Ecto neural progenitor cell (in vitro differentiated cells): ENCODE measurements at places on chromosomes 3 and 15.

GRCh38 chr3:4077950-4078349, 225.2 kb upstream of the SETMAR start:
- no peak for DNase-seq

DNA sequence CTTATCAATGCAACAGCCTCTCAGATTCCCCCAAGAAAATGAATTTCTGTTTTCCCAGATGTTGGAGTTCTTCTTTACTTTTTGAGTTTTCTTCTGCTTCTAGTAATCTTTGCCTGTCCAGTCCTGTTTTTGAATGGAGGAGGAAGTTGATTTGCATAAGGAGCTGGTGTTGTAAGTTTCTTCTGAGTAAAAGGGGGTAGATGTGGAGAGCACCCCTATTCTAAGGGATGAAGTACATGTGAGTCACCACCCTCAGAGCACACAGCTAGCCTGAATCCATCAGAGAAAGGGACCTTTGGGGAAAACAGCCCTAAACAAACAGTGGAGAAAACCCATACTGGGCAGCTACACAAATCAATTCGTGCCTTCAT, 34.5 kb downstream of the ACAA1 start:
- DNase-seq = no peak

GRCh38 chr3:89474333-89475130, 367.1 kb downstream of the EPHA3 start:
- DNase-seq = no peak

GRCh38 chr3:105480768-105481167, 114.1 kb downstream of the ALCAM start:
- no peak for DNase-seq

GRCh38 chr3:141111364-141112155, 60.4 kb downstream of the SPSB4 start:
- DNase-seq = peak; percentile 23

DNA sequence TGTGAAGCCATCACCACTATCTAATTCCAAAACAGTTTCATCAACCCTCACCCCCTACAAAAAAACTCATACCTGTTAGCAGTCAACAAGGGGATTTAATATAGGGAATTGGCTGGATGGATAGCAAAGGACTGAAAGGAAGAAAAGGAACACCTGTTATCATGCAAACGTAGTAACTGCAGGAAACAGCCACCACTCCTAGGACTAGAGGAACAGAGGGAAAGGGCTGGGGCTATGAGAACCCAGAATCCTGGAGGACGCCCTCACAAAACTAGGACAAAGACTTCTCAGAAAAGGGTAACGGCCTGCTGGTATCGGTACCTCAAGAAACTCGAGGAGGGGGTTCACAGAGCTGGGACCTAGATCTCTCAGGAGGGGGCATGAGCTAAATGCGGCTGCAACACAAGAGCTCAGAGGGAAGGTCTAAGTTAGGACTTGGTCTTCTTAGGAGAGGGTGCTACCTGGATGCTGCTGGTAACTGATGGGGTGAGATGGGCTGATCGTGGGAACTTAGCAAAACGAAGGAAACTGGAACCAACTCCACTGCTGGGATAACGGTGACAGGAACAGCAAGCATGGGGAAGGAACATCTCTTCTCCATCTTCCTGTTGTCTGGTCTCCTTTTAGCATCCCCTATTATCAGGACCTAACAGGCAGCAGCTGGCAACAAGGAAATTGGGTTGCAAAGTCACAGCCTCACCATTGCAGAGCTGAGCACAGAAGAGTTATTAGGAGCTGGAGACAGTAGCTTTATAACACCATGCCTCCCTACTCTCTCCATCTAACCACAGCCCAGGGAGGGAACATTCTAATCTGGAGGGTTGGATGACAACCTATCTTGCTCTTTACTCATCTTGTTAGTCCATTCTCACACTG, 147.7 kb downstream of the UACA start:
- DNase-seq = no peak

DNA sequence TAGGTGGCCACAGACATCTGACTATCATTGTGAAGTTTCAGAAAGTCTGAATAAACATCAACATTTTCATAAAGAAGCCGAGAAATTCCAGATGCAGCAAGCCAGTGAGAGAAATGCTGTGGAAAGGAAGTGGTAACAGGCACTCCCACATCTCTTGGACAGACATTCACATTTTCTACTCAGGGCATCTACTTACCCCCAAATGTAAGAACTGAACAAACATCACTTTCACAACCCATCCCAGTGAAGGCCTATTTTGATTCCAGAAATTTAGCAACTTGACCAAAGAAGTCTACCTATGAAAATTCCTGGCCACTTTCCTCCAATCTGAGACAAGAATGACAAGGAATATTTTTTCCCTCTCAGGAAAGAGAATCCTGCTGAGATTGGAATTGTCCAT, 224.8 kb upstream of the DCBLD2 start:
- no peak for DNase-seq

- DNase-seq = no peak
Measured at GRCh38 chr15:58628206-58628947, 121.1 kb downstream of the ADAM10 start.

- DNase-seq = no peak
Measured at GRCh38 chr3:152151216-152151876, 117.4 kb upstream of the MBNL1 start.

GRCh38 chr3:60812502-60812901, 438.8 kb downstream of the FHIT start:
- no peak for DNase-seq

DNA sequence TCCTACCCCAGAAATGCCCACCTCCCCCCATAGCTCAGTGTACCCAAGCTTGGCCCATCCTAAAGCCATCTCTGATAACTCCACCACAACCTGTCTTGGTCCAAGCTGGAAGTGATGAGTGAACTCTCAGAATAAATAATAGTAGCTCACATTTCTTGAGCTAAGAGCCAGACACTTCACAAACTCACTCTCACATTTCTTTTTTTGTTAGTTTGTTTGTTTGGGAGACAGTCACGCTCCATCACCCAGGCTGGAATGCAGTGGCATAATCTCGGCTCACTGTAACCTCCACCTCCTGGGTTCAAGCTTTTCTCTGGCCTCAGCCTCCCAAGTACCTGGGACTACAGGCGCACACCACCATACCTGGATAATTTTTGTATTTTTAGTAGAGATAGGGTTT, 46.2 kb downstream of the LIPC start:
- no peak for DNase-seq

GRCh38 chr3:185724761-185725160, 100.1 kb downstream of the IGF2BP2 start:
- no peak for DNase-seq

- DNase-seq = no peak
Measured at GRCh38 chr3:33722191-33722590, 4.1 kb upstream of the CLASP2 start.

DNA sequence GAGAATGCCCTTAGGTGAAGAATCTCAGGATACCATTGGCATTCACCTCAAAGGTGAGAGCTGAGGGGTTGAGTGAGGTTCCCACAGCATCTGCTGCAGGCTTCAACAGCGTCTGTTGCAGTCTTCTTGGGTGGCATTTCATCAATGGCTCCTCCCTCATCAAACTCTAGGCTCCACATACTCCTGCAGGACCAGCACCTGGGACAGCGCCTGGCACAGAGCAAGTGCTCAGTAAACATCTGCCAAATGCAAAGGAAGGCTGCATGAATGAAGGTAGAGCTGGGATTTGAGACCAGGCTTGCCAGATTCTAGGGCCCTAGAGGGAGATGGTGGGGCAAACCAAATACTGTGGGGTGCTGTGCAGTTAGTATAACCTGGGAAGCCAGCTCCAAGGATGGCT, 9.6 kb downstream of the TRH start:
- DNase-seq = no peak

- DNase-seq = no peak
Measured at GRCh38 chr3:25229586-25229985, 198.5 kb upstream of the RARB start.

GRCh38 chr15:41949401-41950126, 22.8 kb downstream of the EHD4 start:
- DNase-seq = no peak

- no peak for DNase-seq
Measured at GRCh38 chr15:100703671-100704070, 101.3 kb downstream of the ASB7 start.

DNA sequence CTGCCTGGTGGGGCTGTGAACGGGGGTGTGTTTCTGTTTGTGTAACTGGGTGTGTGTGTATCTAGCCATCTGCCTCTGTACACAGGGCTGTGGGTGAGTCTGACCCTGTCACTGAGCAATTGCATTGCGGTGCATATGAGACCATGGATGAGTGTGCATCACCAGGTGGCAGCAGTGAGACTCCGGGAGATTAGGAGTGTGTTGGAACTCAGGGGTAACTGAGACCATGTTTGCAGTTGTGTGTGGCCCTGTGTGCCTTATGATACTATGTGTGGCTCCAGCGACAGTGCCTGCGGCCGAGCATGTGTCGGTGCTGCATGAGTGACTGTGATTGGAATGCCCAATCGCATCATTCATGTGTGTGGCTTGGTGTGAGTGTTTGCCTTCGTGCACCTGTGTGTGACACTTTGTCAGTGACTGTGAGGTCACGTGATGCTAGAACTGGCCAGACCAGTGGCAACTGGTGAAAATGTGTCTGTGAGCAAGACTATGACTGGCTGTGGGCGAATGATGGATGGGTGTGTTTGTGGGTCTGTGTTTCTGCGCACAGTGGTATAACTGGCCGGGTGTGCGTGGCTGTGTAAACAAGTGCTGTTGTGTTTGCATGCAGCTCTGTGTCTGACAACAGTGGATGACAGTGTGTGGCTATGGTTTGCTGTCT, 14.0 kb downstream of the VILL start:
- DNase-seq = no peak

DNA sequence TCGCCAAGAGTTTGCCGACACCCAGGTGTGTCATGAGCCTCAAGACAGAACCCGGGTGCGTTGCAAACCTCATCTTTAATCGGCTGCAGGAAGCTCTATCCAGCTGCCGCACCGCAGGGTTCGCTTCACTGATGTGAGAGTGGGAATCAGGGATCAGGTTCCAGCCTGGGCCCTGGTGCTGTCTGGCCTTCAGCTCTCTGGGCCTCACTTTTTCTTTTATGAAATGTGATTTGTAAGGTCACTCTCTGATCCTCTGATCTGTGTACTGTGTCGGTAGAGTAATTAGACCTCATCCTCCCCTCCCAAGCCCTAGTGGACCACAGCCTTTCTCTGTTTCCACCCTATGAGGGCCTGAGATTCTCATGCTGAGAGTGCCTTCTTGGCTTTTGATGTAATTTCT, 202.8 kb upstream of the UBE2E1 start:
- no peak for DNase-seq

DNA sequence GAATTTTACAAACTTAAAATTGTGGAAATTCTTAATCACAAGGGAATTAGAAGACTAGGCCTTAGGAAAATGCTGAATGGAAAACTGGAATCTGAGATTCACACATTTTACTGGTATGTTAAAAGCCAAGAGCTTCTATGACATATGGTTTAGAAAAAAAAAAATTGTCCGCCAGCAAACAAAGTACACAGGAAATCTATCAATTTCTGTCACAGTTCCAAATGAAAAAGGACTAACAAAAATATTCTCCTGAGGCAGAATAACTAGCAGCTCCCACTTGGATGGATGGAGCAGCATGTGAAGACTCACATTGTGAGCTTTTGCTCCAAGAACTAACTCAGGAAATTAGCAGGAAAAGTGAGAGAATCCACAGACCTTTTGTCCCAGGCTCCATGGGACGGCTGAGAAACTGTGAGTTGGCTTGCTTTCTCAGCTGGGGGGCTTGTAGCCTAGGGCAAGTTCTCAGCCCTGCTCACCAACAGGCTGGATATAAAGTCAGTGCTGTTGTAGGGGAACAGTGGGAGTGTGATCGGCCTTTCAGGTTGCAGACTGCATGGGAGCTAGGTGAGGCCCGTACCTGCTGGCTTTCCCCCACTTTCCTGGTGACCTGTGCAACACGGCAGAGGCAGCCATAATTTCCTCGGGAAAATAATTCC, 731.1 kb upstream of the SGO1 start:
- no peak for DNase-seq

GRCh38 chr3:72560846-72561675, 287.2 kb downstream of the SHQ1 start:
- no peak for DNase-seq

DNA sequence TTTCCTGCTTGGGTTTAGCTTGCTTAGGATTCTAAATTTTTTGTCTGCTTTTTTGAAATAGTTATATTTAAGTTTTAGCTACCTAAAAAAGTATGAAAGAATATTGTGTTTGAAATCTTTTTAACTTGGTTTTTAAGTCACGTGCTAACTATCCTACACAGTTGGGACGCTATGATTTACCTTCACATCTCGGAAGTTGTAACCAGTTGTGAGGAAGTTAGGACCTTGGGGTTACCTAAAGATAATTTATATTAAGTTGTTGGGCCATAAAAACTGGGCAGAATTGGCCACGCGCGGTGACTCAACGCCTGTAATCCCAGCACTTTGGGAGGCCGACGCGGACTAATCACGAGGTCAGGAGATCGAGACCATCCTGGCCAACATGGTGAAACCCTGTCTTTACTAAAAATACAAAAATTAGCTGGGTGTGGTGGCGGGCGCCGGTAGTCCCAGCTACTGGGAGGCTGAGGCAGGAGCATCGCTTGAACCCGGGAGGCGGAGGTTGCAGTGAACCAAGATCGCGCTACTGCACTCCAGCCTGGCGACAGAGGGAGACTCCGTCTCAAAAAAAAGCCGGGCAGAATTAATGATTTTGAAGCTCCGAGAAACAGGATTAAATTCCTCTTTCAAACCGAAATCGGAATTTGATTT, 1.0 kb downstream of the ZFAND6 start:
- DNase-seq = no peak

DNA sequence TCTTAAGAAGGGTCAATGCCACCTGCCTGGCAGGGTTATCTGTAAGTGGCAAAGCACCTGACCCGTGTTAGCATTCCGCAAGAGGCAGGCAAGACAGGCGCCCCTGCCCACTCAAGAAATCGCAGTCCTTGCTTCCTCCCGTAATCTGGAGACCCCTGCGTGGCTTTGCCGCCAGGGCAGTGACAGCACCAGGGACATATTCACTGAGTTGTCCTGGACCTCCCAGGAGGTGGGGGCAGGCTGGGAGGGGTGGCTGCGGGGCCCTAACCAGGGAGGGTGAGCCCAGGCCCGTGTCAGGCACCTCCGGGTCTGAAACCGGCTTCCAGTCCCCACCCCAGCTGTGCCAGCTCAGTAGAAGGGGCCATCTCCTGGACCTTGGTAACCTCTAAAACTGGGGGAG, 15.8 kb upstream of the SEC13 start:
- no peak for DNase-seq

DNA sequence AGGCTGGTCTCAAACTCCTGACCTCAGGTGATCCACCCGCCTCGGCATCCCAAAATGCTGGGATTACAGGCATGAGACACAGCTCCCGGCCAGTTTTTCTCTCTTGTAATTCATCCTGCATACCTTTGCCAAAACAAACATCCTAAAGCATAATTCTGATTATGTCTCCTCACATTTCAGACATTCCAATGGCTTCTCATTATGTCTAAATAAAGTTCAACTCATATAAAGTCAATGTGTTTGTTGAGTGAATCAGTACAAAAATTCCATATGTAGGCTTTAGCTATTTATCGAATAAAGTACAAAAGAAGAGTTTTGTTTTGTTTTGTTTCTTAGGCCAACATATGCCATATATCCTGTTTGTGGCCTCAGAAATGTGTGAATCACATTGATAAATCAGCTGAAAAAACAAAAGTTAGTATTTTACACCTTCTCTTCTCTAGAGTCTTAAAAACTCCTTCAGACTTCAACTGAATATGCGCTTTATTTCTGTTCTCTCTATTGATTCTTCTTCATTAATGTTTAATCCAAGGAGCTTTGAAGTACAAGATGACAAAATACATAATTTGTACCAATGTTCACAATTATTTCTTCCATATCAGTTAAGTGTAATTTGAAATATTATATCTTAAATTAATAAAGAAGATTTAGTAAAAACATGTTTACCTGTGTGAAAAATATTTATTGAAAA, 165.8 kb downstream of the MECOM start:
- no peak for DNase-seq
